NCI-H226 (cell line): ENCODE measurements at places on chromosomes 1 and 21.

DNA sequence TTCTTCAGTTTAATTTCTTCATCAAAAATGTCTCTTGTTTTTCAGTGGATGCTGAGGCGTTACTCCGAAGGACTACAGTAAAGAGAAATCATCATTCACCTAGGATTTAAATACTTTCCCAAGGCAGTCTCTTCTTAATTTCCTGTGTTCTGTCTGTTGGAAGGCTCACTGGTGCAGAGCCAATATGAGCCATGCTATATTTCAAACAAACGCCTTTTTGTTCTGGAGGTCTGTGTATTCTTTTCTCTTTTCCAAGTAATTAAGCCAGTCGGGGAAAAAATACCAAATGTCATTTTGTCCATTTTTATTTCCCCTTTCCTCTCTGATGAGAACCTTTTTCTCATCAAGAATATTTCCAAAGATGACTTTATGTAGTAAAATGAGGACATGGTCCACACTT lies 206.5 kb downstream of the RWDD3 start:
- DNase-seq = no peak

GRCh38 chr1:206694171-206695124 lies 9.7 kb downstream of the MAPKAPK2 start:
- DNase-seq = no peak

DNA sequence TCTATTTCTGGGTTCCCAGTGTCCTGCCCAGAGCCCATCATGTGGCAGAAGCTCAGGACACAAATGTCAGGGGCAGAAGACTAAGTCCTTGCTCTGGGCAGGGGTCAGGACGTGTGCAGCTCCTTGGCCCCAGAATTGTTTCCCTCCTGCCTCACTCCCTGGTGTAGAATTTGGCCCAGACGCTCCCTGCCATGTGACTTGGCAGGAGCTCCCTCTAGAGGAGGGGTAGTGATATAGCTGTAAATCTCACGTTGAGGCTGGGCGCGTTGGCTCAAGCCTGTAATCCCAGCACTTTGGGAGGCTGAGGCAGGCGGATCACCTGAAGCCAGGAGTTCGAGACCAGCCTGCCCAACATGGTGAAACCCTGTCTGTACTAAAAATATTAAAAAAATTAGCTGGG lies 91.2 kb downstream of the UBIAD1 start:
- no peak for DNase-seq

DNA sequence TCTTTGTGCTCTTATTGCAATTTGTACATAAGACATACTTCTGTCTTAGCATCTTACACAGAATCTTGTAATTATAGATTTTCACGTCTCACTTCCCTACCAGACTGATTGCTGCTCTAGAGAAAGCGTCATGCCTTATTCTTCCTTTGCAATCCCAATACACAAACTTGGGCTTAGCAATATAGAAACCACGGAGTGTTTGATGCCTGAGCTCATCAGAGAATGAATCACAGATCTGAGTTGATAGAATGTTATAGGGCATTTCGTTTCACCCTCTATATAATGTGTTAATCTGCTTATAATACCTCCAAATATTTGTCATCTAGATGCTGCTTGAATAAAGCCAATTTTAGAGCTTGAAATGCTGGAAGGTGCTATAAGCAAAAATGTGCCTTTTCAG lies 6.6 kb downstream of the FMO1 start:
- DNase-seq = no peak

DNA sequence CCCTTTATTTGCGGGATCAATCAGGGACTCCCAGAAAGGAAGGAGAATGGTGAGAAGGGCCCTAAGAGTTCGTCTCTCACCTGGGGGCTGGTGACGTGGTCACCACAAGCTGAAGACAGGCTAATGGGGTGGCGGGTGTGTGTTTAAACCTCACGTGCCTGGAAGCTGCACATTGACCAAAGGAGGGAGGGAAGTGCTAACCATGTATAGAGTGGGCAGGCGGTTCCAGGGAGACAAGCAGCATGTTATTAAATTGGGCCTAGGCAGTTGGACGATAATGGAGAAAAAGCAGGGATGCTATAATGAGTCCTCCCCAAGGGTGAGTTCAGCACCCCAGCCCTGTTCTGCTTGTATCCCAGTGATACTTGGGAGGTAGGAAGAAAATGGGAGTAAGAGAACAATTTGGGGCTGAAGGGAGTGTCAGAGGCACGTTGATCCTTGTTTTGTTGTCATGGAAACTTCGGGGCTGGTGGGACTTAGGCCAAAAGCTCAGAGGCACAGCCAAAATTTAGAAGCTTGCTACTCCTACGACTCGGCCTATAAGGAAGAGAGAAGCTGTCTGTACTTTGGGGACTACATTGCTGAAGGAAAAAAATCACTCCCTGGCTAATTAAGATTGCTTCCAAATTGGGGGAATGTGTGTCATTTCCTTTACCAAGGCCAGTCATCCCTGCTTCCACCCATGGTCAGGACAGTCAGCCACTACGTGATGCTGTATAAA lies 33.2 kb upstream of the EPHA8 start:
- DNase-seq = no peak

GRCh38 chr1:173057984-173058383 lies 7.2 kb upstream of the TNFSF18 start:
- no peak for DNase-seq
